GM12864 (cell line): ENCODE measurements at places on chromosomes 2 and 18.
A peak's percentile ranks its signal among the peaks of the same experiment; 100 is the strongest.

DNA sequence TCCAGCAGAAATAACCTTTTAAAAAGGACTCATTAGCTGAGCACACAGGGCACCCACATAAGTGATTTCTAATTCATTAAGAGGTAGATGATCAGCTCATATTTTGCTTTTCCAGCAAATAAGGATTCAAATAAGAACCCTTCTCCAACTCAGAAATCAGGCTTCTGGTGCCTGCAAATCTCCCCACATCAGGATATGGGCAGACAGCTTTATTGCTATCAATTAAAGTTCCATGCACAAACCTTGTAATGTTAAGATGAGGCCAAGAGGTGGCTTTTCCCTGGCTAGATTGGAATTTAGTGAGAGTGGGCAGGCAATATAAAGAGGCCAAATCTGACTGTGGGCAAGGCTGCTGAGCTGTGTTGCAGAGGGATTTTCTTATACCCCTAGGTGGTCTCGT, 193.6 kb downstream of the SH3RF3 start:
- no peak for DNase-seq

GRCh38 chr2:126657636-126658318, 1.8 kb downstream of the GYPC start:
- DNase-seq, result peak; percentile 75

DNA sequence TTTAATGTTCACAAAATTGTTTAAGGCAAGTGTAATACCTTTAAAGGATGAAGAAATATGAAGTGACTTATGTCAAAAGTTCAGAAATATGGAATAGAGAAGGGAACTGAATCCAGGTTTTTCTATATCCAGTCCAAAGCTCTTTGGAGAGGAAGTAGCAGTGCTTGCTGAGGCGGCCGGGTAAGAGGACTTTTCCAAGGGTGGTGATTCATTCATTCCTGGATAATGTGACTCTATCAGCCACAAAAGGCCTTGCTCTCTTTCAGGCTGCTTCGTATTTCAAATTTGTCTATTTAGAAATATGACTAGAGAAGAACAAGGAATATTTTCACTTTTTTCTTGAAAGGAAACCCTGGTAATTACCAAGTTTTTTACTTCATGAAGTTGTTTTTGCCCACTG, 830.1 kb upstream of the ZEB2 start:
- DNase-seq, result no peak

GRCh38 chr2:144826105-144826504, 306.2 kb upstream of the ZEB2 start:
- no peak for DNase-seq

DNA sequence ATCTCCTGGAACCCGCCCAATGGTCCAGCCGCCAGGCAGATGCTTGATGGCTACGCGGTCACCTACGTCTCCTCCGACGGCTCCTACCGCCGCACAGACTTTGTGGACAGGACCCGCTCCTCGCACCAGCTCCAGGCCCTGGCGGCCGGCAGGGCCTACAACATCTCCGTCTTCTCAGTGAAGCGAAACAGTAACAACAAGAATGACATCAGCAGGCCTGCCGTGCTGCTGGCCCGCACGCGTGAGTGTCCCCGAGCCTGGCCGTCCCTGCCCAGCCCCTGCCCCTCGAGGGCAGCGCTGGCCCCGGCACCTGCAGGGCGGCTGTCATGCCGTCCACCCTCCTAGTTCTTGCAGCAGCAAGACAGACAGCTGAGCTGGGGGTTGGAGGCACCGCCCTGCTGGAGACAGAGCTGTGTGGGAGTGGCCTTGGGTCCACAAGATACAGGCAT, 36.7 kb downstream of the MTERF4 start:
- DNase-seq, result no peak

DNA sequence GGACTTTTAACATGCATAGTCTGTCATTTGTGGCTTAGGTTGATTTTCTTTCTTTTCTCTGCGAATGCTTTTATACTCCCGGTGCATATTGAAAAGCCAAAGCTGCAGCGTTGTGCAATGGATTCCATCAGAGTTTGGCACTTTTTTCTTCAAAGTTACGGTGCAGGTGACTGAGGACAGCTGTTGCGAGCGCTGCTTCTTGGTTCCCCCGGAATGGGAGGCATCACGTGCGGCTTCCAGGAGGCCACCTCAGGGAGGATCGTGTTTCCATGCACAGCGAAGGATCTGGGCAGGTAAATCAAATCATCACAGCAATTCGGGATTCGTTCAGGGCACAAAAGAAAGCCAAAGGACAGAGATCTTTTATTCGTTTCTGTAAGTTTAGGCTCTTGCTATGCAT, 109.6 kb upstream of the ALKAL2 start:
- DNase-seq, result no peak

DNA sequence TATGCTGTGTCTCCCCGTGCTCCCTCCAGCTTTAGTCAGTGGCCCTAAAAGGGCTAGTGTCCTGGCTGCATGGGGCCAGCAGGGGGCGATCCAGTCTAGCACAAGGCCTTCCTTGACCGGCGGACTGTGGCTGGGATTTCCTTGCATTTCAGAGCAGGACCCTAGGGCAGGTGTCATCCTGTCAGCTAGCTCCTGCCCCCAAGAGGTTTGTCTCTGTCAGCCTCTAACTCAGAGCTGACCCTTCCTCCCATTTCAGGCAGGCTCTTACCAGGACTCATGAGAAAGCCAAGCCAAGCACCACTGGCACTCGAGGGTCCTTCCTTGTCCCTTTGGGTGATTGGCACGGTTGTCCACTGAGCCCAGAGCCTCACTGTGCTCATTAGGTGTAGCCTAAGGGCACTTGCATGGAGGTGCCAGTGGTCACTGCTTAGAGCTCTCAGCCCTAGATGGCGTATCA, 140.3 kb downstream of the RPIA start:
- DNase-seq, result peak; percentile 91

- no peak for DNase-seq
Measured at GRCh38 chr2:63819256-63819655, 22.4 kb upstream of the UGP2 start.
